ENCODE measurements at places on chromosomes 6 and 20.

GRCh38 chr6:123804787-123805540, 1.3 kb downstream of the NKAIN2 start:
- no peak for ATAC-seq

GRCh38 chr6:32457054-32457453, 17.4 kb downstream of the HLA-DRA start:
- no peak for ATAC-seq

- no peak for ATAC-seq
These were observed 60.5 kb downstream of the ZMYND8 start for GRCh38 chr20:47295921-47296426.

- no peak for ATAC-seq
These were observed 1022.4 kb downstream of the GRIK2 start for GRCh38 chr6:102415891-102416290.

DNA sequence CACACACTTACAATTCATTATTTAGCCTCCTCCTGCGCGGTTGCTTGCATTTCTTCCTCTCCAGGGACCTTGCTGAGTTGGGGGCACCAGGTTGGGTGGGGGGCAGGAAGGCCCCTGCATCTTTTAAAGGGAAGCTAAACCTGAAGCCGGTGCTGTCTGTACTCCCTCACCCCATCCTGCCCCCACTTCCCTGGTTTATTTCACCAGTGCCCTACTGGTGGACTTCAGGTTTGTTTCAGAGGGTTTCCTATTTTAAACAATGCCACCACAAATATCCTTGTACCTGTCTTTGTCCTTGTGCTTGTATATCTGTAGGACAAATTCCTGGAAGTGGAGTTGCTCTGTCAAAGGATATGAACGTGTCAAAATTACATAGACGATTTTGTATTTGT, 21.0 kb downstream of the PTK7 start:
- peak; percentile 41 for ATAC-seq

DNA sequence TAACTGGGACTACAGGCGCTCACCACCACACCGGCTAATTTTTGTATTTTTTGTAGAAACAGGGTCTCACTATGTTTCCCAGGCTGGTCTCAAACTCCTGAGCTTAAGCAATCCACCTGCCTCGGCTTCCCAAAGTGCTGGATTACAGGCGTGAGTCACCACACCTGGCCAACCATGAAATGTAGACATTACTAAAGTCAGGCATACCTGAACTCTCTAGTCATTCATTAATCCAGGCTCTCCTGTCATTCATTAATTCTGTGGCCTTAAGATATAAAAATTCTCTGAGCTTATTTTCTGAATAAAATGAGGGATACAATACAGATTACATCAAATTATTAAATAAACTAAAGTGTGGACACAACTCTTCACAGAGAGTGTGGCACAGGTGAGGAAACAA, 159.7 kb downstream of the GMDS start:
- no peak for ATAC-seq

DNA sequence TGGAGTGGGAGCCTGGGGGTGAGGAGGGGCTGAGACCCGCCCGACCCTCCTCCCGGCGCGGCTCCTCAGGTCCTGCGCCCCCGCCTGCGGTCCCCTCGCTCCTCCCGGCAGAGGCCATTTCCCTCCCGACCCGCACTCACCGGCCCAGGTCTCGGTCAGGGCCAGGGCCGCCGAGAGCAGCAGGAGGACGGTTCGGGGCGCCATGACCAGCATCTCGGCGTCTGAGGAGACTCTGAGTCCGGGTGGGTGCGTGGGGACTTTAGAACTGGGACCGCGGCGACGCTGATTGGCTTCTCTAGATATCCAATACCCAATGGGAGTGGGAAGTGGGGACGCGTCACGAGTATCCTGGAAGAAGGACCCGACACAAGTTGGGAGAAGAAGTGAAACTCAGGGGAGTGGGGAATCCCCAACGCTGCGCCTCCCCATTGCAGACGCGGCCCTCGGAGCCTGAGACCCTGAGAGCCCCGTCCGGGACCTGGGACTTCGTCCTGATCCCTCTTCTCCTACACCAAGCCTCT, at the start of gene HLA-B:
Gene HLA-B (minus strand): TSS at position 234 of the 521 bp plus-strand sequence. CDS start 21 bp downstream, at position 213.
- ATAC-seq, result peak; percentile 97

DNA sequence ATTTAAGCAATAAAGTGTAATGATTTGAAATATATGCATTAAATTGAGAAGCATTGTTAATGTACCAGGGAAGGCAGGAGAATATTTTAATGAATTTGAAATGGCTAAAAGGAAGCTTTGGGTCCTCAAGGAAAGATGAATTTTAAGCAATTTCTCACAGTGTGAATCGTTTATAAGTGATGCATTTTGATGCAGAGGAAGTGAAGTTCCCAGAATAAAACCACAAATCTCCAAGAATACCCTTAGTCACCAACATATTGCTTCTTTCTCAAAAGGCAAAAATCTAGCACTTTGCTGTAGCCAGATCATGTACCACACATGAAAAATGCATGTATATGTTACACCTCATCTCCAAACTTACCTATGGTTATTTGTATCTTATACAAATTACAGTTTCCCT, 11.7 kb downstream of the TPD52L1 start:
- no peak for ATAC-seq

DNA sequence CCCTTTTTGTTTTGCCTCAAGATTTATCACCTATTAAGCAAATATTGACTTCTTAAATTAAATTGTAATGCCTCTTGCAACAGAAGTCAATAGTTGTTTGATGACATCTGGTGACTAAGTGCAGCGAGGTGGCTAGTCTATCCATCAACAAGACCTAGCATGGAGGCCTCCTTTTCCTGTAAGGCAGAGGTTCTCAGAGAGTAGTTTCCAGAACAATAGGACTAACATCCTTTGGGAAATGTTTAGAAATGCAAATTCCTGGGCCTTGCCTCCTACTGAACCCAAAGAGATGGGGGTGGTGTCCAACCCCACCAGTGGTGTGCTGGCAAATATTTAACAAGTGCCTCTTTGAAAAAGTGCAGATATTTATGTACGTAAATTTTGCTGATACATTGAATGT, 143.7 kb downstream of the SCP2D1 start:
- ATAC-seq, result no peak

- ATAC-seq, result peak; percentile 81
These were observed 105.8 kb downstream of the SLX4IP start for GRCh38 chr20:10540636-10541493.

DNA sequence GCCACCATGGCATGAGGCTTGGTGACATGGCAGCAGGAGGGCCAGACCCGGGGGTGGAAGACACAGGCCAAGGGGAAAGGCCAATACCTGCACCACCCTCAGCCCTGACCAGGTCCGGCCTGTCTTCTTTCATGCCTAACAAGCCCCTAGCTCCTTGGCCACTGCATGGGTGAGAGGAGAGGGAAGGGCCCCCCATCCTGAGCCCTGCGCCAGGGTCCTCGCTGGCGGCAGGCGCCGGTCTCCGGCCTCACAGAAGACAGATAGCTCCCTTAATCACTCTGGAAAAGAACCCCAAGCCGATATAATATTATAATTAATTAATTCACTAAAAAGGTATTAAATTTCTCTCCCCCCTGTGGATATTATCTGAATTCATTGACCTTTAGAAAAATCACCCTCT, 41.4 kb downstream of the MDFI start:
- ATAC-seq, result no peak

DNA sequence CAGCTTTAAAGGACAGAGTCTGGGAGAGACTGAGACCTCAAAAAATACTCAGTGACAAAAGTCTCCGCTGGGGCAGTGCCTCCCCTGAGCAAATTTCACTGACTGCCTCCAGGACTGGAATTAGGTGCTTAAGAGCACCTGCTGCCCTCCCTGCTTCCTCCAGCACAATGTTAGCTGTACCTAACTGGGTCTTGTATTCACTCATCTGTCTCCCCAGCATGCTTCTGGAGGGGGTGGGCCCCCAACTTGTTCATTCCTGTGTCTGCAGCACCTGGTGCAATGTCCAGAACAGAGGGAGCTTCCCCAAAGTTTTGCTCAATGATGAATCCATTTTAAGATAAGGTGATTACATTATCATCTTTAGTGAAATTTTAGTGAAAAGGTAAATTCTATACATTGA, 650.7 kb downstream of the KIF16B start:
- ATAC-seq, result no peak

GRCh38 chr6:26594730-26595632, 1.8 kb upstream of the ABT1 start:
- ATAC-seq, result peak; percentile 9

GRCh38 chr6:54085541-54085940, 25.7 kb upstream of the MLIP start:
- ATAC-seq, result no peak

- no peak for ATAC-seq
These were observed 88.8 kb downstream of the ATP9A start for GRCh38 chr20:51679254-51679921.

- ATAC-seq, result no peak
These were observed 2.1 kb upstream of the ZKSCAN4 start for GRCh38 chr6:28254121-28254519.

DNA sequence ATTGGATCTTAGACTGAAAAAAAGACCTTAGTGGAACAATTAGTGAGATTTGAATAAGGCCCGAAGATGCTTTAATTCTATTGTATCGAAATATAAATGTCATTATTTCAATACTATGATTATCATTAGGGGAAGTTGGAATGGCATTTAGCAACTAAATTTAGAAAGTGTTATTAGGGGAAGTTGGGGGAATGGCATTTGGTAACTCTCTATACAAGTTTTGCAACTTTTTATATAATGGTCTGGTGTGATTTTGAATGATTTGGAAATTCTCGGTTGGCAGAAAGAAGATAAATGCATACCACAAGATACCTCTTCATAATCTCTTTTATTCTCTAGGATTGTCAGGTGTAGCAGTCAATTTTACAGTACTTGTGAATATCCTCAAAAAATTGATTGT, 49.2 kb downstream of the RNF144B start:
- no peak for ATAC-seq

- no peak for ATAC-seq
These were observed 1130.3 kb upstream of the CITED2 start for GRCh38 chr6:140504776-140505175.

GRCh38 chr6:106474466-106474865, 113.9 kb downstream of the CRYBG1 start:
- no peak for ATAC-seq

- no peak for ATAC-seq
These were observed 54.1 kb upstream of the PTPRT start for GRCh38 chr20:43243672-43244269.

DNA sequence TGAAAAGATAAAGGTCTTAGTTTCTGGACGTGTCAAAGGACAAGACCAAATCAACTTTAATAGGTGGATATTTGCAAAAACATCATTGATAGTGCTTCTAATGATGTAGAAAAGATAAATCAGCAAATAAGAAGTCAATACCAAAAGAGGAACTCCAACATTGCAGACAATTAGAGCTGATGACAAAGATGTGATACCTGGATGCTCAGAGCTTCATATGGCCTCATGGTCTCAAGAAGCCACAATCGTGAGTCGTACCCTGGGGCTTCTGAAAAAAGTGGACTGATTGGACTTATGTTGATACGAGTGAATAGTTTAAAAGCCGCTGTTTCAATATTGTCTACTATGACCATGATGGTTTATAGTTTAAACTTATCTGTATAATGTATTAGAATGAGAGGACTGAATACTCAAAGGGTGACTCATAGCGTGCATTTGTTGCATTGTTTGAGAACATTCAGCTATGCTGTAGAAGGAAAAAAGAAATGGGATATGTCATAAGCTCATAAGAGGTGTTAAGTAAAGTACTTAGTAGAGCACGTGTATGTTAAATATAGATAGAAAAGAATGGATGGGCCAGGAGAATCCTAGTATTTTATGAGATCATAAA, 54.6 kb upstream of the RIPOR2 start:
- ATAC-seq, result peak; percentile 58

DNA sequence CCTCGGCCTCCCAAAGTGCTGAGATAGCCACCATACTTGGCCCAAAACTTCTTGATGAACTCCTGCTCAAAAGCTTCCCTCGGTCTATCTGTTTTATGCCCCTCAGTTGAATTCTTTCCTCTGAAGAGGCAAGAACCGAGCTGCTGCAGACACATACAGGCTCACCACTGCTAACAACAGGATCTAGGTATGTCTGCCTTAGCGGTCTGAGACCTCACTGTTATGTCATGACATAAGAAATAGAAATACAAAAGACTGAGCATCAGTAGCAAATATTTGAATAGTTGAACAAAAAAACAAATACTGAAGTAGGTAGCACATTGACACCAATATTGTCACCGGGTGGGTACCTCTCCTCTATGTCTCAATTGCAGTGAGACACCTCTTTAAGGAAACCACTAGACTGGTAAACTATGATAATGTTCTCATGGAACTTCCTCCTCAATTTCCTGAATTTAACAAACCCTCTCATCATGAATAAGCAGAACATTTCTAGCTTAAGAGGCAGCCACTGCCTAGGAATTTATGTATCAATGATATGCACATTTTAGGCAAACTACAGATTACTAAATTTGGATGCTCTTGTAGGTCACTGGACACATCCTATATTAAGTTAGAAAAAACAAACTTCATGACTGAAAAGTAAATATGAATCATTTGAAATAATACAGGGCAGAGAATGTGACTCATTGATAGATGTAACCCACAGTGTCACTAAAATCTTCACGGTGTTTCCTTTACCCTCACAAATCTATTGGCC, 9.4 kb upstream of the STXBP5 start:
- ATAC-seq, result peak; percentile 33

DNA sequence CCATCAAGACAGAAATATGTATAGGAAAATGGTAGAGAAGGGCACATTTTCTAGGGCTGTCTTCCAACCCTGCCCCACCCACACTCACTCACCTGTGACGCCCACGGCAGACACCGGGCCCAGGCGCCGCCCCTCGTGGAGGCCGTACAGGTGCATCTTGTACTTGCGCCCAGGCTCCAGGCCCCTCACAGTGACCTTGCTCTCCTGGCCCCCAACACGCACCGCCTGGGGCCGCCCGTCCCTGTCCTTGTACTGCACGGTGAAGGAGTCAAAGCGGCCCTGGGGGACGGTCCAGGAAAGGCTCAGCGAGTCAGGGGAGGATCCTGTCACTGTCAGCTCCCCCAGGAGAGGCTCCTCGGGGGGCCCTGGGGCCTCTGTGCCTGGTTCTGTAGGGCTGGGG, 19.8 kb downstream of the CYP21A2 start:
- ATAC-seq, result no peak

- ATAC-seq, result no peak
These were observed 10.6 kb downstream of the TAAR1 start for GRCh38 chr6:132648356-132648755.

GRCh38 chr20:13858439-13858838, 73.6 kb downstream of the NDUFAF5 start:
- ATAC-seq, result no peak

DNA sequence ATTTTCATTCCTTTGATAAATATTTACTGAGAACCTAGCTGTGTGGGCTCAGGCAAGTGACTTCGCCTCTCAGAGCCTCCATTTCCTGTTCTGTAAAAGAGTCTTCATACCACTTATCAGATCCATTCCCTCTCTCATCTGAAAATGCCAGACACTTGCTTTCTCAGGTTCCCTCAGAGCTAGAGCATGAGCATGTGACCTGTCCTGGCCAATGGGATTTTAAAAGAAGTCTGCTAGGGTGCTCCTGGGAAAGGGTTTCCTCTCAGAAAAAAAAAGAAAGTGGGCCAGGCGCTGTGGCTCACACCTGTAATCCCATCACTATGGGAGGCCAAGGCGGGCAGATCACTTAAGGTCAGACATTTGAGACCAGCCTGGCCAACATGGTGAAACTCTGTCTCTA, 5.3 kb downstream of the KCNB1 start:
- ATAC-seq, result peak; percentile 48

- ATAC-seq, result no peak
These were observed 72.3 kb downstream of the QKI start for GRCh38 chr6:163486821-163487220.

GRCh38 chr6:71083308-71083820, 126.5 kb upstream of the B3GAT2 start:
- ATAC-seq, result no peak
